Stimulated activated CD4-positive, alpha-beta T cell treated with anti-CD3 and anti-CD28 coated beads, Interleukin-4, amount 100 ng/mL, for 1 hour (primary cell): ENCODE measurements at places on chromosomes 4 and X.
A peak's percentile ranks its signal among the peaks of the same experiment; 100 is the strongest.

GRCh38 chrX:1380672-1381233 lies 11.2 kb downstream of the SLC25A6 start:
- no peak for DNase-seq

GRCh38 chrX:2224161-2224560 lies 276.6 kb downstream of the DHRSX start:
- DNase-seq = no peak

DNA sequence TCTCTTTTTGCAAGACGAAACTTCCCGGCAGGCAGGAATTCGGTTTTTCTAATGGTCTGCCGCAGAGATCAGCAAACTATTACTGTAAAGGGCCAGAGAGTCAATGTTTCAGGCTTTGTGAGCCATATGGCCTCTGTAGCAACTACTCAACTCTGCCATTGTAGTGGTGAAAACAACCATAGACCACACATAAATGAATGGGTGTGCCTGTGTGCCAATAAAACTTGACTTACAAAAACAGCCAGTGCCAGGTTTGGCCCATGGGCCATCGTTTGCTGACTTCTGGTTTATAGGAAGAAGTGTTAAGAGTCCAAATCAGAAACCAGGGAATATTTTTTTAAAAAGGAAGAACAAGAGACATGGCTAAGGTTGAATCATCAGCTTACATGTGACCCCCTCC lies 163.0 kb downstream of the SH3KBP1 start:
- no peak for DNase-seq

GRCh38 chr4:118281611-118282442 lies 71.0 kb downstream of the PRSS12 start:
- DNase-seq = peak; percentile 19

- DNase-seq = no peak
Measured at GRCh38 chr4:42150653-42151567, 1.5 kb downstream of the BEND4 start.

GRCh38 chr4:145865274-145865941 lies 73.2 kb downstream of the ZNF827 start:
- no peak for DNase-seq

- DNase-seq = no peak
Measured at GRCh38 chr4:182488896-182489295, 245.7 kb downstream of the TENM3 start.

DNA sequence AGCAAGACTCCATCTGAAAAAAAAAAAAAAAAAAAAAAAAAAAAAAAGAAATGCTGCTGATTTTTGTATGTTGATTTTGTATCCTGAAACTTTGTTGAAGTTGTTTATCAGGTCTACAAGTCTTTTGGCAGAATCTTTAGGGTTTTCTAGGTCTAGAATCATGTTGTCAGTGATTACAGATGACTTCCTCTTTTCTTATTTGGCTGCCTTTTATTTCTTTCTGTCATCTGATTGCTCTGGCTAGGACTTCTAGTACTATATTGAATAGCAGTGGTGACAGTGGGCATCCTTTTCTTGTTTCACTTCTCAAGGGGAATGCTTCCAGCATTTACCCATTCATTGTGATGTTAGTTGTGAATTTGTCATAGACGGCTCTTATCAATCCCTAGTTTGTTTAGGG lies 334.4 kb downstream of the SPRY1 start:
- no peak for DNase-seq

GRCh38 chr4:139028191-139028661 lies 12.6 kb downstream of the NOCT start:
- no peak for DNase-seq

DNA sequence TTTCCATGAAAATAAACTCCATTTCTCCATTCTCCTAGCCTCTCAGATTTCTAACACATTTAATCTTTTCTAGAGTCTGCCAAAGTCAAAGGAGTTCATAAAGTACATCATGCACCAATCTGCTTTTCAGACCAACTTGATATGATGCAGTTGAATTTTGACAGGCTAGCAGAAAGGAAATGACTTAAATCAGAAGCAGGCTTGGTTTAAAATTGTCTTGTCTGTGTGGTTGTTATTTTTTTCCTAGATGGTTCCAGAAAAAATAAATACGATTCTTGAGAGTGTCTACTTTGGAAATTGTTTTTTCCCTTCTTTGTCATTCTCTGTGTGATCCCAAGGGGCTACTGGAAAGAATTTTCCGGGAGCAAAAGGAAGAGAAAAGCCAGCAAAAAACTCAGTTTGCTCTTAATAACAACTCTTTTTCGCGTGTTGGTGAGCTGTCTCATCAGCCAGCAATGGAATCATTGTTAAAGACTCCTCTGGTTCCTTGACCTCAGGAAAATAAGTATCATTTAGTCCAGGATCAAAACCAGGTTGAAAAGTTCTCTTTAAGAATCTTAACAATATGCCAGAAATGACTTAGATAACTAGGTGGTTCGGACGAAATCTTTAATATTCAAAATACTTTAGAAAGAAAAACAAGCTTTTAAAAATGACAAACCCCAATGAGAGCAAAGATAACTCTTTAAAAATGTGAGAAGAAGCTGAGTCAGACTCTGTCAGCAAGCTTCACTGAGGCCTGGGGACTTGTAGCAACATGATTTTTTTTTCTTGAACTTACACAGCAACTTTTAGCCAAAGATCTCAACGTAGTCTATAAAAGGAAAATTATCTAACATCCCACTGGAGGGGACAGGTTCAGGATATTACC lies 49.7 kb upstream of the GAB1 start:
- no peak for DNase-seq

DNA sequence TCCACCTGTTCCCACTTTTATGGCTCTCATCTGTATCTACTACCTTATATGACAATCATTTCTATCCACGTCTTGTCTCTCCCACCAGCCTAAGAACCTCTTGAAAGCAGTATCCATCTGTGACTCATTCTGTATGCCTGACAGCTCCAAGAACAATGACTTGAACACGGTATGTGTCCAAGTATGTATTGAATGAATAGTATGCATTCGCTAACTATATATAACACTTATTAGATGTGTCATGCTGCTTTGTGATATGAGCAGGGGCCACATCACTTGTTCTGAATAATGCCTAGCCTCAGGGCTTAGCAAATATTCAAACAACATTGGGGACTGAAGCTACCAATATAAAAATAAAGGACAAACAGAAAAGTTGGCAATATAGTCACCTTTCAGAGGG lies 4.9 kb downstream of the OPHN1 start:
- DNase-seq = no peak

DNA sequence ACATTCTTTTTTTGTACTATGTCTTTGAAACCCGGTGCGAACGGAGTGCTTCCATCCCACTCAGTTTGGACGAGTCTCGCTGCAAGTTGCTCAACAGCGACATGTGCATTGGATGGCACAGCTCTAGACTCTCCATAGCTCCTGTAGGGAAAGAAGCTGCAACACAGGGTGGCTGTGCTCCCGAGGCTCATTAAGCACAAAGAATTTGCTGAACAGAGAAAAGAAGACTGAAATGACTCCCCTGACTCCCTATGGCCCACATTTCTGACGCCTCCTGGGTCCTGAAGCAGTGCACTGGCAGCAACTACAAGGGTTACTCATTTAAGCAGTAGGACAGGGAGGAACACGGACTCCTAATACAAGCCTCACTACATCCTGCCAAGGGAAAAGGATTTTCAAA lies 127.4 kb downstream of the SH3RF1 start:
- no peak for DNase-seq

DNA sequence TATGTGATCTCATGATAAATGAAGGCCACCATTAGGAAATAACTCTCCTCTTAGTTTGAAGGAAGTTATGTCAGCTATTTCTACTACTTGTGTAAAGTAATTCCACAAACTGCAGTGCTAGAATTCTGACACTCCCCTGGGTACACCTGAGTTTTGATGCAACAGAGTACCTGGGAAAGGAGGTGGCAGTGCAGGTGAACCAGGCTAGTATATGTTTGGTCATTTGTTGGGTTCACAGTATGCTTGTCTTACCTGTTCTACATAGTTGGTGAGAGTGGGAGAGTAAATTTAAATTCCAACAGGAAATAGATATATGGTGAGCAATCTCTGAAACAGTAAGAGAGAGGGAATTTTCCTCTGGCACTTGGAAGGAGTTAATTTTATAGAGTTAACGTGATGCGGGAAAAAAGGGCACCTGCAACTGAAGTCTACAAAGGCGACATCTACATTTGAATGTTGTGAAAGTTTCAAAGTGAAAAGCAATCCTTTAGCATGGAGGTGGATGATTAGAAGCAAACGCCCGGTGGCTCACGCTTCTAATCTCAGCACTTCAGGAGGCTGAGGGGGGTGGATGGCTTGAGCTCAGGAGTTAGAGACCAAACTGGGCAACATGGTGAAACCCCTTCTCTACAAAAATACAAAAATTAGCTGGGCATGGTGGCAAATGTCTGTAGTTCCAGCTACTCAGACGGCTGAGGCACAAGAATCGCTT lies 8.3 kb upstream of the SLC10A6 start:
- DNase-seq = no peak

DNA sequence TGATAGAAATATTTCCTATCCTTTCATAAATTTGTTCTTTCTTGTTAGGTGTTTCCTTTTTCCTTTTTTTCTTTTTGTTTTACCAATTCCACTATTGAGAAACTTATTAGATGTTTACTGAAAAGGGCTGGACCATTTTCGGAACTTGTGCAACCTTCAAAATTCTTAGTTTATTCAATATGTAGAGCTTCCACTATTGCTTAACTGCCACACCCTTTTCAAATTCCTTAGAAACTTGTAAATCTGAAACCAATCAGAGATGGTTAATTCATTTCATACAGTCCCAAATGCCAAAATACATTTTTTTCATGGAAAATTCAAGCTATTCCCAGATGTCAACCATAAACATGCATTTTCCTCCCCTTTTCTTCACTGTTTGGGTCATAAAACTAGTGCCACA lies 66.1 kb upstream of the SLC39A8 start:
- no peak for DNase-seq

DNA sequence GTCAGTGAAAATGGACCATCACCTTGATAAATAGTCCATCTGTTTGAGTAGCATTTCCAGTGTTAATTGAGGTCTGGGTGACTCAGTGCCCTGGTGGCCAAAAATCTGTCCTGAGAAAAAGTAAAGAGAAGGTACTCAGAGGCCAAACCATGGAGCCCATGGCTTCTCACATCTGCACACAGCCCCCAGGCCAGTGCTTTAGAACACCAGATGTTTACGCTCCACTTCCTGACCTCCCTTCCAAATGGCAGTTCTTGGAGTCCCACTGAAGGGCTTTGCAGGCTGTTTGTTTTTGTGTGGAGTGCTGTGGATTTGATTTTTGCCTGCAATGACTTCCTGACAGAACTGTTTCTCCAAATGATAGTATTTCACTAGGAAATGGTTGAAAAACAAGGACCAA lies 60.2 kb upstream of the GPC4 start:
- DNase-seq = no peak
